Small intestine (tissue), 16 donors: ENCODE measurements at places on chromosomes 12 and 14. TPM values are rescaled to one million over a fixed set of nuclear protein-coding genes. Genes with fewer than 3 reads are reported as not detected.

The ING4 gene
- polyA plus RNA-seq: 30.0 TPM

The SIX4 gene
- not detected for polyA plus RNA-seq

The PLCZ1 gene
- not detected for polyA plus RNA-seq

The EGLN3 gene
- polyA plus RNA-seq: 17.6 TPM

The SLC25A47 gene
- polyA plus RNA-seq: 0.38 TPM

The HCAR2 gene
- polyA plus RNA-seq: not detected
